ENCODE measurements at places on chromosomes 12 and 14.

DNA sequence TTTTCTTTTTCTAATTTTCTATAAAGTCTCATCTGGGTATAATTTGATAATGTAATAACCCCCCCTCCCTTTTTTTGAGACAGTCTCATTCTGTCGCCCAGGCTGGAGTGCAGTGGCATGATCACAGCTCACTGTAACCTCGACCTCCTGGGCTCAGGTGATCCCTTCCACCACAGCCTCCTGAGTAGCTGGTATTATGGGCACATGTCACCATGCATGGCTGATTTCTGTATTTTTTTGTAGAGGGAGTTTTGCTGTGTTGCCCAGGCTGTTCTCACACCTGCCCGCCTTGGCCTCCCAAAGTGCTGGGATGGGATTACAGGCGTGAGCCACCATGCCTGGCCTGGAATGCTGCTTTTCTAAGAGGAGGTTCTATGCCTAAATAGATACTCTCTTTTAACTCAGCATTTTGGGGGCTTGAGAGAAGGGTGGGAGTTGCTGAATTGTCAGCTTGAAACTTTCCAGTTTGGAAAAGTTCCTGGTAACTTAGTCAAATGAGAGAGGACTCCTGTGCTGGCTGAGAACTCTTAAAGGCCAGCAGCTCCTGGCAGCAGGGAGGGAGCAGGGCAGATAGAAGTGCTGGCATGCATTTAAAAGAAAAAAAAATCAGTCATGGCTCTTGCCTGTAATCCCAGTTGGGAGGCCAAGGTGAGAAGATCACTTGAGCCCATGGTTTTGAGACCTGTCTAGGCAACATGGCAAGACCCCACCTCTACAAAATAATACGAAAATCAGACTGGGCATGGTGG lies 13.0 kb downstream of the NUDT4 start:
- DNase-seq, result no peak

GRCh38 chr14:22780105-22780679 lies 13.7 kb downstream of the OXA1L start:
- DNase-seq, result no peak

DNA sequence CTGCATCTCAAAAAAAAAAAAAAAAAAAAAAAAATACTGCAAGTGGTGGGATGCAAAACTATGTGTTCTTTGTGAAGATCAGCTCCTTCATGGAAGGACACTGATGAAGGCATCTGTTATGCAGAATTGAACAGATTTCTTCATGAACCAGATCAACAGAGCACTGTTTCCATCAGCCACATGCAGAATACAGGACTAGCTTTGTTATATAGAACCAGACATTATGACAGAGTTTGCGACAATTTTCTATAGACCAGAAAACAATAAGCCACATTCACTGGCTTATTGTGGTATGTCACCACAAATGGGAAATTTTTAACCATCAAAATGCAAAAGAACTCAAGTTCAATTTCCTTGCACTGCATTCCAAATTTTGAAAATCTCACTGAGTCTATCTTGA lies 34.7 kb downstream of the CIT start:
- DNase-seq, result no peak

DNA sequence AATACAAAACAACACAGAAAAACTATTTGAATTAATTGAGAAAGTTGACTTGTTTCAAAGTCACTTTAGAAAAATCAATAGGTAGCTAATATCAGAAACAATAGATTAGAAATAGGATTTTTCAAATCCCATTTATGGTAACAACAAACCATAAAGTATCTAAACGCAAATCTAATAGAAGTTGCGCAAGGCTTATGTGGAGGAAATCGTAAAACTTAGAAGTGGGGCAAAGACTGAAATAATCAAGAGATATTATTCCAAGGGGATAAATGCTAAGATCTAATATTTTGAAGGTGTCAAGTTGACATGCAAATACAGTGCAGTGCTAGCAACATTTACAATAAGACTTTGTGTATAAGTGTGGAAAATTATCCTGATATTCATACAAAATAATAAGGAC lies 87.2 kb downstream of the TRHDE start:
- no peak for DNase-seq

Data from NCI-H2107 (cell line).